T-helper 2 cell treated with Interferon-gamma antibody and Interleukin-4, amounts not matched to agents 100 ng/mL and 5 ng/mL, for 36 hours (primary cell): ENCODE measurements at places on chromosomes 2 and 18. TPM values are rescaled to one million over a fixed set of nuclear protein-coding genes. Genes with fewer than 3 reads are reported as not detected.

POTEJ gene
- total RNA-seq = not detected in 2 replicates

IL18RAP gene
- 3.4 and 4.2 TPM in 2 replicates for total RNA-seq

AOX1 gene
- 0.20 TPM in 1 of 2 replicates, not detected in the other for total RNA-seq

ARHGAP25 gene
- 82.8 and 89.1 TPM in 2 replicates for total RNA-seq

CAD gene
- 86.4 and 87.1 TPM in 2 replicates for total RNA-seq

M1AP gene
- 0.09 TPM in 1 of 2 replicates, not detected in the other for total RNA-seq

SIGLEC15 gene
- total RNA-seq = not detected in 2 replicates

CYRIA gene
- 0.70 and 0.80 TPM in 2 replicates for total RNA-seq

CHN1 gene
- 1.7 and 1.9 TPM in 2 replicates for total RNA-seq

CD8A gene
- total RNA-seq = 2.4 and 3.2 TPM in 2 replicates

CTAGE1 gene
- not detected in 2 replicates for total RNA-seq

UBXN4 gene
- total RNA-seq = 118 and 138 TPM in 2 replicates

ABCG5 gene
- total RNA-seq = not detected in 2 replicates

STK11IP gene
- 32.9 and 39.6 TPM in 2 replicates for total RNA-seq

ADD2 gene
- total RNA-seq = 3.4 and 4.0 TPM in 2 replicates

RBM44 gene
- 0.84 and 0.93 TPM in 2 replicates for total RNA-seq

MCEE gene
- 16.7 and 20.1 TPM in 2 replicates for total RNA-seq

SGPP2 gene
- total RNA-seq = 0.57 and 0.70 TPM in 2 replicates

LINC00305 gene
- total RNA-seq = not detected in 2 replicates

TMEM182 gene
- 2.3 and 3.2 TPM in 2 replicates for total RNA-seq

SERPINB11 gene
- total RNA-seq = not detected in 2 replicates

OSR1 gene
- total RNA-seq = not detected in 2 replicates

DYNC2LI1 gene
- total RNA-seq = 5.9 and 7.4 TPM in 2 replicates

GCFC2 gene
- total RNA-seq = 19.9 and 24.8 TPM in 2 replicates

C2orf72 gene
- total RNA-seq = 0.07 TPM in 1 of 2 replicates, not detected in the other

CROCC2 gene
- total RNA-seq = not detected in 2 replicates

DNAH6 gene
- 0.16 and 0.23 TPM in 2 replicates for total RNA-seq

ARID5A gene
- total RNA-seq = 53.6 and 56.7 TPM in 2 replicates

TXNDC9 gene
- total RNA-seq = 33.3 and 33.6 TPM in 2 replicates

C18orf54 gene
- total RNA-seq = 8.9 and 10.0 TPM in 2 replicates

RGPD4 gene
- total RNA-seq = not detected in 2 replicates

ZSWIM2 gene
- total RNA-seq = not detected in 2 replicates
